ENCODE measurements at places on chromosomes 4 and X. TPM values are rescaled to one million over a fixed set of nuclear protein-coding genes. Genes with fewer than 3 reads are reported as not detected.

CT45A2 gene
- not detected for total RNA-seq

ADAM29 gene
- total RNA-seq = not detected

SLIT2 gene
- total RNA-seq = 34.0 TPM

PCDH10 gene
- 73.0 TPM for total RNA-seq

SSX3 gene
- not detected for total RNA-seq

PPEF1 gene
- total RNA-seq = not detected

CTAG1B gene
- not detected for total RNA-seq

NLGN3 gene
- 0.23 TPM for total RNA-seq

TMEM156 gene
- total RNA-seq = 2.1 TPM

FAM47A gene
- total RNA-seq = not detected

WNK3 gene
- 2.4 TPM for total RNA-seq

NPY2R gene
- total RNA-seq = not detected

SLBP gene
- total RNA-seq = 49.5 TPM

CENPI gene
- 15.8 TPM for total RNA-seq

ANK2 gene
- total RNA-seq = 49.0 TPM

SULT1B1 gene
- 0.59 TPM for total RNA-seq

GUCY1A1 gene
- total RNA-seq = 0.78 TPM

SSX4 gene
- total RNA-seq = not detected

SOWAHD gene
- 0.09 TPM for total RNA-seq

PRICKLE3 gene
- total RNA-seq = 14.8 TPM

F11 gene
- total RNA-seq = not detected

PPEF2 gene
- total RNA-seq = not detected

CXXC4 gene
- 0.30 TPM for total RNA-seq

P2RY4 gene
- not detected for total RNA-seq

PI4K2B gene
- total RNA-seq = 18.7 TPM

PLS3 gene
- total RNA-seq = 504 TPM

TMEM271 gene
- total RNA-seq = not detected

VGLL1 gene
- total RNA-seq = not detected

ASB9 gene
- total RNA-seq = 1.2 TPM

MTTP gene
- total RNA-seq = 0.30 TPM

HGFAC gene
- 0.05 TPM for total RNA-seq

MAGEA11 gene
- total RNA-seq = not detected

PARM1 gene
- 0.89 TPM for total RNA-seq

TBC1D14 gene
- total RNA-seq = 49.5 TPM

DOCK11 gene
- total RNA-seq = 32.7 TPM

GLUD2 gene
- 0.92 TPM for total RNA-seq

F9 gene
- total RNA-seq = not detected

FGF13 gene
- not detected for total RNA-seq

SPATA18 gene
- 23.2 TPM for total RNA-seq

MAGEA2 gene
- total RNA-seq = not detected

HSD17B11 gene
- 29.1 TPM for total RNA-seq

HSFX1 gene
- total RNA-seq = 0.89 TPM

FAM149A gene
- total RNA-seq = 0.89 TPM

REELD1 gene
- total RNA-seq = not detected

All from smooth muscle cell of the umbilical artery (primary cell).